ENCODE measurements at places on chromosomes 3 and 15. TPM values are rescaled to one million over a fixed set of nuclear protein-coding genes. Genes with fewer than 3 reads are reported as not detected.

DNA sequence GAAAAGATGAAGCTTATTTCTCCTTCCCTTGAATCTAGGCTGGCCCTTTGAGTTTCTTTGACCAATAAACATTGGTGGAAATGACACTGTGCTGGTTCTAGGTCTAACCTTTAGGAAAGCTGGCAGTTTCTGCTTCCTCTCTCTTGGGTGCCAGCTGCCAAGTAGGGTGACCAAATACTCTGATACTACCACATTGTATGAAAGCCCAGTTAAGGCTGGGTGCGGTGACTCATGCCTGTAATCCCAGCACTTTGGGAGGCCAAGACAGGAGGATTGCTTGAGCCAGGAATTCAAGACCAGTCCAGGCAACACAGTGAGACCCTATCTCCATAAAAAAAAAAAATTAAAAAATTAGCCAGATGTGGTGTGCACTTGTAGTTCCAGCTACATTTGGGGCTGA is 320.7 kb downstream of the ZNF621 start:
- DNase-seq = no peak
- no peak overlapping the region for H3K27ac ChIP-seq
- no peak overlapping the region for H3K4me3 ChIP-seq

- DNase-seq = no peak
- H3K4me3 ChIP-seq = no peak overlapping the region
- H3K27me3 ChIP-seq = no peaks in the 10 kb centered on the region
- peaks cover 5% of the 10 kb centered on the region for H3K4me1 ChIP-seq
Measured at GRCh38 chr15:88654430-88655102, 15.8 kb downstream of the ISG20 start.

DNA sequence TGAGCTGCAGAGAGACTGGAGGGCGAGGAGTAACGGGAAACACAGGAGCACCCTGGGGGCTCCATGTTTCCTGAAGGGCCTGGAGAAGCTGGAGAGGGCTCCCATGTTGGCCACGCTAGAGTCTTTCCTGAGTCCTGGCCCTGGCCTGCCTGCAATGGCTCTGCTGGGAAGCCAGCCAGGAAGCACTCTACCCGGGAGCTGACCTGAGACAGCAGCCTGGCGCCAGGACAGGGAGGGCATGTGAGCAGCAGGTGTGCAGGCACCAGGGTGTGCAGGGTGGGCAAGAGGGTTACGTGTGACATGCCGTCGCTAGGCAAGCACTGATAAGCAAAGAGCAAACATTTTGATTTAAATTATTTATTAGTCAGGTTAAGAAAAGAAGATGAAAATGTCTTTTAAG is 301.4 kb downstream of the OCA2 start:
- no peaks in the 10 kb centered on the region for H3K27me3 ChIP-seq
- no peaks in the 10 kb centered on the region for H3K36me3 ChIP-seq
- no peaks in the 10 kb centered on the region for H3K4me1 ChIP-seq
- H3K27ac ChIP-seq = no peak overlapping the region

GRCh38 chr15:56950979-56951378 is 32.5 kb downstream of the TCF12 start:
- peaks cover 13% of the 10 kb centered on the region for H3K4me1 ChIP-seq
- no peak overlapping the region for H3K27ac ChIP-seq
- H3K4me3 ChIP-seq = no peak overlapping the region
- no peaks in the 10 kb centered on the region for H3K36me3 ChIP-seq
- no peaks in the 10 kb centered on the region for H3K27me3 ChIP-seq

Gene CSPG4
- total RNA-seq = 12.6 TPM

Gene PLIN1
- total RNA-seq = 1.1 TPM

Gene AADACL2
- not detected for total RNA-seq
